ENCODE measurements at places on chromosomes 12 and 14. TPM values are rescaled to one million over a fixed set of nuclear protein-coding genes. Genes with fewer than 3 reads are reported as not detected.

DNA sequence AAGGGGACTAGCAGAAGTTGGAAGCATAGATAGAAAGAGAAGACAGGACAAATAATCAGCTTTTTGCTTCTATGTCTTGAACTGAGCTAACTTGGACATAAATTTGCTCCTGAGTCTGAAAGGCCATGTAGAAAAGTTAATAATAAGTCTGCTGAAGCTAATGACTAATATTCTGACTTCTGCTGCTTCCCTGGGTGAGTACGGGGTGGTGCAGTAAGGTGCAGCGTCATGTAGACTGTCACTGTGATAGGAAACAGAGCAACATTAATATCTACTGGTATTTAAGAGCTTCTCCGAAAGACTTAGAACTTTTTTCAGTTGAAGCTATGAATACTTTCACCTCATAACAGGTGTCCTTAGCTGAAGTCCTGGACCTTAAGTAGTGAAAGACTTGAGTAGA lies 34.1 kb upstream of the CPM start:
- no peaks in the 10 kb centered on the region for H3K27me3 ChIP-seq
- H3K4me3 ChIP-seq = no peak overlapping the region
- no peak overlapping the region for H3K27ac ChIP-seq
- no peaks in the 10 kb centered on the region for H3K4me1 ChIP-seq

DNA sequence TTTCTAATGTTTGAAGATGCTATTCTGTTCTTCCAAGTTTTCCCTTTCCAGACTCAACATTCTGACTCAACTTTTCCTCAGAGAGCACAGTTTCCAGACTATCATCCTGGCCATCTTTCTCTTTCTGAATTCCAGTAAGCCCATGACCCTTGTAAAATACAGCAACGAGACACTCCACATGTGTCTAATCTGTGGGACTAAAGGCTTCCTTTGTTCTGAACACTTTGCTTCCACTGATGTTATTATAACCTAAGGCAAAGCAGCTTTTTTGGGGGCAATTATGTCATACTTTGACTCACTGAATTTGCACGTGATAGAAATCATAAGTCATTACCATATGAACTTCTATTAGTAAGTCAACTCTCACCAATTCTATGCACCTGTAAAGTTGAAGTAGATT lies 6.3 kb upstream of the ART4 start:
- no peak overlapping the region for H3K27ac ChIP-seq
- H3K4me1 ChIP-seq = peaks cover 13% of the 10 kb centered on the region
- no peaks in the 10 kb centered on the region for H3K36me3 ChIP-seq
- no peaks in the 10 kb centered on the region for H3K27me3 ChIP-seq
- DNase-seq = no peak

KLRB1 gene
- total RNA-seq = not detected

- no peaks in the 10 kb centered on the region for H3K36me3 ChIP-seq
- DNase-seq = no peak
- H3K27ac ChIP-seq = no peak overlapping the region
- no peaks in the 10 kb centered on the region for H3K27me3 ChIP-seq
Observed at GRCh38 chr14:36424478-36425102, 95.4 kb downstream of the NKX2-1 start.

PRPH gene
- total RNA-seq = 0.24 TPM

NID2 gene
- total RNA-seq = 7.1 TPM

All from GM23338 (cell line).